ENCODE measurements at places on chromosomes 3 and 15. TPM values are rescaled to one million over a fixed set of nuclear protein-coding genes. Genes with fewer than 3 reads are reported as not detected.

Gene ST8SIA2
- 6.3 TPM for total RNA-seq

Gene MST1R
- total RNA-seq = 5.6 TPM

Gene FBXL2
- total RNA-seq = 10.8 TPM

Gene SOX14
- not detected for total RNA-seq

Gene ISL2
- 0.69 TPM for total RNA-seq

Gene GHSR
- total RNA-seq = not detected

Gene PIF1
- 27.6 TPM for total RNA-seq

Gene NOX5
- 0.06 TPM for total RNA-seq

Gene GP5
- total RNA-seq = not detected

Gene SNX22
- 1.2 TPM for total RNA-seq

Gene DUOXA1
- total RNA-seq = not detected

Gene CHRD
- not detected for total RNA-seq

Gene HYAL1
- 2.2 TPM for total RNA-seq

Gene CCDC33
- 2.5 TPM for total RNA-seq

Gene SNTN
- not detected for total RNA-seq

Gene OR5H2
- total RNA-seq = not detected

Gene ANO10
- 30.7 TPM for total RNA-seq

Gene DLL4
- total RNA-seq = 0.69 TPM

Gene SCG3
- not detected for total RNA-seq

Gene SLC25A20
- 7.5 TPM for total RNA-seq

Gene SPSB4
- 0.58 TPM for total RNA-seq

Gene SKOR1
- total RNA-seq = not detected

Gene MRPL46
- 34.7 TPM for total RNA-seq

Gene IL5RA
- total RNA-seq = not detected

Gene ROPN1
- not detected for total RNA-seq

Gene TSEN2
- 6.3 TPM for total RNA-seq

Gene SLC49A4
- total RNA-seq = 10.3 TPM

Gene DGKG
- total RNA-seq = 1.0 TPM

Gene GABRG3
- total RNA-seq = not detected

Gene TYRO3
- 6.4 TPM for total RNA-seq

Gene SERPINI2
- not detected for total RNA-seq

Gene THPO
- not detected for total RNA-seq

Gene FAM131A
- 21.3 TPM for total RNA-seq

Gene TGM4
- total RNA-seq = not detected

Gene LRTM1
- not detected for total RNA-seq

Gene INSYN1
- total RNA-seq = 2.0 TPM

Gene CERS3
- total RNA-seq = not detected

Gene TMEM41A
- 14.6 TPM for total RNA-seq

Gene SH2D7
- not detected for total RNA-seq

Gene NMNAT3
- 2.5 TPM for total RNA-seq

Gene IFRD2
- 165 TPM for total RNA-seq

Gene PRSS50
- total RNA-seq = not detected

Gene SLC24A5
- total RNA-seq = not detected

Gene ERC2
- total RNA-seq = 2.7 TPM

Gene C3orf22
- total RNA-seq = not detected

Gene ATP13A5
- total RNA-seq = not detected

Gene GOLGA6L4
- 0.36 TPM for total RNA-seq

Gene GP9
- total RNA-seq = not detected

Gene MUC13
- not detected for total RNA-seq

Gene ITIH1
- not detected for total RNA-seq

All from epithelial cell of proximal tubule (primary cell).